ENCODE measurements at places on chromosomes 1 and 21.

GRCh38 chr1:97092824-97093223 lies 371.2 kb downstream of the PTBP2 start:
- DNase-seq, result no peak

- no peak for DNase-seq
Measured at GRCh38 chr1:10122926-10123325, 87.4 kb upstream of the KIF1B start.

GRCh38 chr1:62250126-62250726 lies 55.6 kb downstream of the L1TD1 start:
- no peak for DNase-seq

GRCh38 chr1:38741341-38741740 lies 118.2 kb downstream of the RRAGC start:
- no peak for DNase-seq

- DNase-seq, result no peak
Measured at GRCh38 chr1:7525338-7526063, 245.6 kb upstream of the VAMP3 start.

- no peak for DNase-seq
Measured at GRCh38 chr1:211114446-211114845, 19.5 kb downstream of the KCNH1 start.

GRCh38 chr1:207897188-207897587 lies 13.7 kb downstream of the CD34 start:
- no peak for DNase-seq

GRCh38 chr1:46370214-46370633 lies 23.9 kb upstream of the FAAH start:
- DNase-seq, result no peak

- DNase-seq, result no peak
Measured at GRCh38 chr1:207362962-207363860, 41.7 kb downstream of the CD55 start.

DNA sequence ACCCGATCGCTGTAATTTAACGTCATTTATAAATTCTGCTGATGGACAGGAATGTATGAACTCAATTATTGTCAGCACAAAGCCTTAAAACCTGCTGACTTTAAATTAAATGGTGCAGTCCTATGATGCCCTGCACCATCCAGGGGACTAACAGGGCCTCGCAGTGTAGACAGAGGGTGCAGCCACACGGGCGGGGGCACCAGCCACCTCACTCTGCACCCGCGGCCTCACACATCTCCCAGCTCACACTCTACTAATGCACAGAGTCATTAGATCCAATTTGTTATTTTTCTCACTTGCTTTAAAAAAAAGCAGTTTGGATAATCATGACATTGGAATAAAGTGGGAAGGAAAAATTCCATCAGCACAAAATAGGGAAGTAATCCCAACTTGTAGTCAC lies 49.7 kb downstream of the PROX1 start:
- no peak for DNase-seq

DNA sequence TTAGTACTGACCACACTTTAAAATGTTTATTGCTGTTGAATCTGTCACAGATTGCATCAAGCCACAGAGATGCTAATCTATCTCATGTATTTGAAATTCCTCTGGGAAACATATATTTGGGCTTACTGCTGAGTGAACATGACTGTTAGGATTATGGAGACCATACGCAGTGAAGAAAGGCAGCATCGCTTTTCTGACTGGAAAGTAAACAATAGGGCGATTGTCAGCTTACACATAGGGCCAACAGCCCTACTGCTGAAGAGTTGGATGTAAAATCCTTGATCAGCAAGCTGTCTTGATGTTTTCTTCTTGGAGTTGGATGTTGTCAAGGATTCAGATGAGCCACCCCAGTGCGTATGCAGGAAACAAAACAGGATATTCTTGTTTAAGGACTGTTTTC lies 368.7 kb upstream of the ADGRL2 start:
- no peak for DNase-seq

GRCh38 chr1:224300346-224300745 lies 29.6 kb downstream of the NVL start:
- DNase-seq, result no peak

DNA sequence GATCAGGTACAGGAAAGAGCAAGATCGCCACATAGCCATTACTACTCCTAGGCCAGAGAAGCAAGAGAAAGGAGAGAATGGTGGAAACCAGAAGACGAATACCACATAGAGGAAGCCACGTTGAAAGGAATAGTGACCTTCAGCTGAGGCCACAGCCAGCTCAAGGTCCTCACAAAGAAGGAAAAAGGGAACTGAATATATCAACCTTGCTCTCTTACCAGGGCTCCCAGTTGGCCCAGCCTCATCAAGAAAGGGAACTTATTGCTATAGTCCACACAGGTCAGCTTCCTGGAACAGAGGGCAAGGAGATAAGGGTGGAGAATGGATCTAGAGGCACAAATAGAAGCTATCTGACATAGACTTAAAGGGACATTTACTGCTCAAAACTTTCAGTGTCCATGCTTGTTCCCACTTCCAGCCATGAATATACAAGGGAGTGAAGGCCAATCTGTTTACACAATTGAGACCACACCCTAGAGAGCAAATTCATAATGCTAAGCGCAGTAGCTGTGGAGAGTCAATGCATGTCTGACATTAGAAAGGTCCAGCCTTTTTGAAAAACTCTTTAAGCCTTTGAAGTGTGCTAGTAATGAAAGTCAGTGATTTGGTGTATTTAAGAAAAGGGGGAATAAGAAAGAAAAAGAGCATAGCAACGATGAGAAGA lies 120.7 kb upstream of the ZC3H11B start:
- no peak for DNase-seq

- DNase-seq, result no peak
Measured at GRCh38 chr1:100322436-100323211, 29.7 kb upstream of the CDC14A start.

DNA sequence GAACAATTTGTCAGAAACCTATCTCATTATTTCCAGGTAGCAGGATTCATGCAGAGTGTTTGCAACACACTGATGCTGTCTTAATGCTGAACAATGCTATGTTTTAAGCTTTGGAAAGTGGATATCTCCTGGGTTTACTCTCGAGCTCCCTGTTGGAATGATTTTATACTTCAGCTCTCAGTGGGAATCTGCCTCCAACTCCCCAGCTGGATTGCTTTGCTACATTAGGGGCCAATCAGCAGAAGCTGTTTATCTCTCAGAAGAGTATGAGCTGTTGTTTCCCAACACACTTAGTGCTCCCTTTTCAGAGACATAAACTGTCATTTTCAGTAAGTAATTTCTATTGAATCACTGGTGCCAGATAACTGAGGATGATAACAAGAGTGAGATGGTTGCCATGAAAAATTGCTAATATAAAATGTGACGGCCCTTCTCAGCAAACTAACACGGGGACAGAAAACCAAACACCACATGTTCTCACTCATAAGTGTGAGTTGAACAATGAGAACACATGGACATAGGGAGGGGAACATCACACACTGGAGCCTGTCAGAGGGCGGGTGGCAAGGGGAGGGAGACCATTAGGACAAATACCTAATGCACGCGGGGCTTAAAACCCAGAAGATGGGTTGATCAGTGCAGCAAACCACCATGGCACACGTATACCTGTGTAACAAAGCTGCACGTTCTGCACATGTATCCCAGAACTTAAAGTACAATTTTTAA lies 265.9 kb upstream of the RUNX1 start:
- no peak for DNase-seq

- DNase-seq, result no peak
Measured at GRCh38 chr1:44328671-44329416, 26.2 kb downstream of the ERI3 start.

DNA sequence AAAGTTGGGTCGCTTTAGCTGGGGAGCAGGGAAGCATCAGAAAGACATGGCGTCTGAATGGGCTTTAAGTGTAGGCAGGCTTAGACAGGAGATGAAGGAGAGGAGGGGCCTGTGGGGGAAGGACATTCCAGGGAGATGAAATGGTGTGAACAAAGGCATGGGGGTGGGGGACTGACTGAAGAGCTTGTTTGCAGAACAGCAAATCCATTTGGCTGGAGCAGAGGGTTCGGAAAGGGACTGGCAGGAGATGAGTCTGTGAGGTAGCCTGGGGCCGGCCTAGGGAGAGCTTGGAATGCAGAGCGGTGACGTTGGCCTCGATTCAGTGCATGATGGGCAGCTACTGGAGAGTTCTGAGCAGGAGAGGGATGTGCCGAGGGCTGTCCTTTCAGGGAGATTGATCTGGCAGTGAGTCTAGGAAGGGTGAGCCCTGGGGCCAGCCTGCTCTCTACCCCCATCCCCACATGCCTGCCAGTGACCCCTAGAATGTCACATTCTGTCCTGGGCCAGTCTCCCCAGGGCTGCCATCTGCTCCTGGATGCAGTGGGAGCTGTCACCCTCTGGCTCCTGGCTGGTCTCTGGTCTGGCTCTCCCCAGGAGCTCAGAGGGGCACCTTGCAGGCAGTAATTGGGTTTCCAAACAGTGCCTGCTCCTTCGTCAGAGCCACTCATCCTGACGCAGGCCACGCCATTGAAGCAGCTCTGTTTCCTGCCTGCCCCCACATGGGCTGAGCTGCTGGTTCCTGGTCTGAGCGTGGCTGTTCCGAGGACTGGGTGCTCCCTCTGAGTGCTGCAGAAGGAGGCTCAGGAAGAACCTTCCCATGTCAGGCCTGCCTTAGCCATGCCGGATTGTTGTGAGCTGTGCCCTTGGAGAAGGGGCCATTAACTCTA lies 22.3 kb upstream of the TMEM222 start:
- no peak for DNase-seq

GRCh38 chr1:232142403-232143314 lies 487.3 kb downstream of the SIPA1L2 start:
- no peak for DNase-seq

DNA sequence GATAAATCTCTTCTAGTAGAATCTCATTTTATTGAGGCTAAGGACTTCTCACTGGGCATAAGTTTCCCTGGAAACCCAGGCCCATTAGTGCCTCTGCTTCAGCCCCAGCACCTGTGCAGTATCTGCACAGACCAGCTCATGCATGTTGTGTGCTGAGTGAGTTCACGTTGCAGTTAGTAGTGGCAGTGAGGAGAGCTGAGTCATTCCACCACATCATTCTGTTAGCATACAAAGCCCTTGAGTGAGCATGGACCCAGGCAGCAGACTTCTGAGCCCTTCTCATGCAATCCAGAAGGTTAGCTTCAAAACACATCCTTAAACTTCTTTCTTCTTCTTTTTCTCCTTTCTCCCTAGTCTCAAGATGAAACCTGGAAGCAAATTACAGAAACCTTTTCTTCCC lies 45.8 kb upstream of the NTPCR start:
- DNase-seq, result no peak

DNA sequence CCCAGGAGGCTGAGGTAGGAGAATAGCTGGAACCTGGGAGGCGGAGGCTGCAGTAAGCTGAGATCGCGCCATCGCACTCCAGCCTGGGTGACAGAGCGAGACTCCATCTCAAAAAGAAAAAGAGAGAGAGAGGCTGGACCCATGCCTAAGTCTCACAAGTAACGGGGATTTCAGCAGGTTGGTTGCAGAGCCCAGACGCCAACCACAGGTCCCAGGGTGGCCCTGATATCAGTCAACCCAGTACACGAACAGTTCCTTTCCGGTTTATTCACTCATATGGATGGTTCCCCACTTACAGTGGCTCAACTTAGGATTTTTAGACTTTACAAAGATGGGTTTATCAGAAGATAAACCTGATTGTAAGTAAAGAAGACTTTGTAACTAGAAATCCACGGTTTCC lies 40.9 kb downstream of the CLSTN1 start:
- DNase-seq, result no peak

GRCh38 chr1:118963138-118963455 lies 25.0 kb downstream of the TBX15 start:
- no peak for DNase-seq

GRCh38 chr1:153946622-153947241 lies at the start of gene DENND4B:
Gene DENND4B (minus strand): TSS chr1:153946718. CDS start chr1:153944374, 2,344 bp downstream.
- DNase-seq, result peak; percentile 75

DNA sequence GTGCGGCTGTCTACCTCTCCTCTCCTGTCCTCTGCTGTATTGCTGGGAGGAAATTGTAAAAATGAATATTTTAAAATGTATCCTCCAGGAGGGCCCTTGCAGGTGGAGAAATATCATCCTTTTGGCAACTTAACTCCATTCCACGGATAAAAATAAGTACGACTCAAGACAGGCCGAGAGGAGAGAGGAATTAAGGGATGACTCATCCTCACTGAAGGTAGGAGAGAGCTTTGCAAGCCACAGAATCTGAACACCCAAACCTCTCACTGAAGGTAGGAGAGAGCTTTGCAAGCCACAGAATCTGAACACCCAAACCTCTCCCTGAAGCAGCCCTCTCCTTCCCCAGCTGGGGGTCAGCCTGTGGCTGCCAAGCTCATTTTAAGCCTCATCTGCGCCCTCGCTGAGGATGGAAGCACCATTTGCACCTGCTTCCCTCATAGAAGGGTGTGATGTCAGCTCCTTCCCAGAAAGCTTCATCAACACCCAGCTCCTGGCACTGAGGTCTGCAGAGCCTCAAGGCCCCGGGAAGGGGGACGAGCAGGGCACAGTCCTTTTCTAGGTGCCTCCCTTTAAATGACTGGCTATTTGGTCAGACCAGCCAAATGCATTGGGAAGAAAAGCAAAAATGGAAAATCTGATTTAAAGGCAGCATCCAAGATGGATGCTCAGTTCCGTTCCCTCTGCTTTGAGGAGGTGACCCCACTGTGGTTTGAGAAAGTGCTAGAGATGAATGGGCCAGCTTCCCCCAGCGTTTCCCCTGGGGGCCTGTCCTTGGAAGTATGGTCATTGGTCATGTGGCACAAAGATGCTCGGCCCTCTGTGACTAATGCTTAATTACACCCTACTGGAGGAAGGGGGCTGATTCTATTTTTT lies 12.9 kb upstream of the SELENON start:
- no peak for DNase-seq

- no peak for DNase-seq
Measured at GRCh38 chr1:160046494-160047110, 14.8 kb upstream of the PIGM start.

GRCh38 chr21:14985306-14985705 lies 79.5 kb downstream of the NRIP1 start:
- no peak for DNase-seq

GRCh38 chr1:67535474-67535873 lies 105.3 kb upstream of the SERBP1 start:
- peak; percentile 23 for DNase-seq

- DNase-seq, result no peak
Measured at GRCh38 chr1:56152635-56153034, 426.7 kb downstream of the PLPP3 start.

GRCh38 chr1:110616587-110616986 lies 10.4 kb upstream of the KCNA2 start:
- DNase-seq, result no peak

DNA sequence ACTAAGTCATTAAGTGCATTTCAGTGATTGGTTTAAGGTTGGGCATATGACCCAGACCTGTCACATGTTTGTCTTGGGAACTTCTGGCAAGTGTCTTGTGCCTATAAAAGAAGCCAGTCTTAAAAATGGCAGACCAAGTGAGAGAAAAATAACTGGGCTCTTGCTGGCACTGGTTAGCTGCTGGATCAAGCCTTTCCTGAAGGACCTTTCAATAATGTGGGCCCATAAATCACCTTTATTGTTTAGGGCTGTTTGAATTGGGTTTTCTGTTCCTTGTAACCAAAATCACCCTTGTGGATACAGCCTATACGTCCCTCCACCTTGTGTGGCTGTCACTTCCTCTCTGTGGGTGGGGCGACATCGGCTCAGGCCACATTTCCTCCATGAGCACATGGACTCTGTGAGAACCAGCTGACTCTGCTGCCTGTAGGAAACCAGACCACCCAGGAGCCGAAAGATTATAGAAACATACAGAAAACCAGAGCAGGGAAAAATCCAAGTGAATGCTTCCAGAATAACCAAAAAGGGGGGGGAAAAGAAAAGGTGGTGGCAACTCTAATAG lies 25.6 kb upstream of the WNT4 start:
- DNase-seq, result no peak

- peak; percentile 94 for DNase-seq
Measured at GRCh38 chr1:2205191-2205952, 10.8 kb upstream of the FAAP20 start.

All from stimulated activated CD4-positive, alpha-beta T cell treated with anti-CD3 and anti-CD28 coated beads, Interleukin-12 subunit alpha, Interleukin-12 subunit beta, amount 100 ng/mL, for 4 hours (primary cell).